LNCaP clone FGC (cell line): ENCODE measurements at places on chromosomes 4 and X.

DNA sequence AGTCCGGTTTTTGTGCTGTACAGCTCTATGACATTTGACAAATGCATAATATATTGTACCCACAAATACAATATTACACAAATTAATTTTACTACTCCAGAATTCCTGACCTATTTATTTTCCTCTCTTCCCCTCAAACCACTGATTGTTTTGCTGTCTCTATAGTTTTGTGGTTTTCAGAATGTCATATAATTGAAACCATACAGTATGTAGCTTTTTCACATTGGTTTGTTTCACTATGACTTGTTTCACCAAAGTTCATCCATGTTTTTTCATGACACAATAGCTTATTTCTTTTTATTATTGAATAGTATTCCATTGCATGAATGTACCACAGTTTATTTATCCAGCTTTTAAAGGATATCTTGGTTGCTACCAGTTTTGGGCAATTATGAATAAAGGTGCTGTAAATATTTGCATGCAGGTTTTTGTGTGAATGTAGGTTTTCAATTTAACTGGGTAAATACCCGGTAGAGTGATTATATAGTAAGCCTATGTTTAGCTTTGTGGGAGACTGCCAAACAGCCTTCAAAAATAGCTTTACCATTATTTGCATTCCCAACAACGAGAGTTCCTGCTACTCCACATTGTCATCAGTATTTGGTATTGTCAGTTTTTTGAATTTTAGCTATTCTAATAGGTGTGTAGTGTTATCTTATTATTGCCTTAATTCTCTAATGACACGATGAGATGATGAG lies 25.9 kb downstream of the RNF175 start:
- DNase-seq, result peak; percentile 37

DNA sequence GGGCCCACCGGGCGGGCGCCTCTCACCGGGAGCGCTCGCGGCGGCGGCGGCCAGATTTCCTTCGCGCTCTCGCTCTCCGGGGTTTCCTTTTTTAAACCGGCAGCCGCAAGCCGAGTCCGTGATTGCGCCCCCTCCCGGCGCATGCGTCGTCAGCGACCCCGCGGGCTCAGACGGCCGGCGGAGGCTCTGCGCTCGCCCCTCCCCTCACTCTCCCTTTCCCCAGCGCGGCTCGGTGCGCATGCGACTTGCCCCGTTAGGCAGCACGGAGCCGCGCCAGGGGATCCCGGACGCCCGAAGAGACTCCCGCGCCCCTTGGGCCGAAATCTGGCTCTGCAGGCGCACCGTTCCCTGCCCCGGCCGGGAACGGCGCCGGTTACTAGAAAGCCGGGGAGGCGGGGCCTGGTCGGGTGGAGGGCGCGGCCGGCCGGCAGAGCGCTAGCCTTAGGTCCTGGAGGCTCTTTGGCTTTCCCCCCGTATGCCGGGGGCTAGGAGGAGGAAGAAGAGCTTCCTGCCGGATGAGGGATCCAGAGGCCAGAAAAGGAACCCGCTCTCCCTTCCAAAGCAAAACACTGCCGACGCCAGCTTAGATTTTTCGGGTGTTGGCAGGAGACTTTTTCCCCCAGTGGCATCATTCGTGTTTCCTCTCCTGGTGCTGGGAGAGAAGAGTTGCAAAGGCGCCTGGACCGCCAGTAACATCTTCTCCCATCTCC lies at the start of gene CLOCK:
CLOCK (minus strand) TSS at position 154 of the 710 bp plus-strand sequence. CDS start 64,124 bp downstream, outside the sequence.
- DNase-seq, result no peak

DNA sequence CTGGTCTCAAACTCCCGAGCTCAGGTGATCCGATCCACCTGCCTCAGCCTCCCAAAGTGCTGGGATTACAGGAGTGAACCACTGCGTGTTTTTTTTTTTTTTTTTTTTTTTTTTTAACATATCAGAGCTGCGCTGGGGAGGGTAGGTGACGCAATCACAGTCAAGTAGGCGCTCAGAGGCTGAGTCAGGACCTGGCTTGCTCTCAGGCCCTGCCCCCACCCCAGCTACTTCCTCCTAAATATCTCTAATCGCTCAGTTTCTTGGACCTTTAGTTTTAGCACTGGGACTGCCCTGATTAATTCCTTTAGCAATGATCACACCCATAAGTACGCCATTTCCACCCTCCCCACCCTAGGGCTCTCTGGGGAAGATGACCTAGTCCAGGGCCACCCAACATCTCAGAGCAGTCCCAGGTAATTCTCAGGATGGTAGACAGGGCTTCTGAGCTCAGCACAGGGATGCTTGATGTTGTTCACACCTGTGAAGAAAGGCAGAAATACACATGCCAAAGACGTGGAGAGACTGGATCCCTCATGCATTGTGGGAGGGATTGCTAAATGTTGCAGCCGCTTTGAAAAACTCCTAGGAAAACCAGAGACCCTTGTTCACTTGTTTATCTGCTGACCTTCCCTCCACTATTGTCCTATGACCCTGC lies 50.2 kb downstream of the DDX3X start:
- no peak for DNase-seq

GRCh38 chr4:173531086-173531965 lies 1.3 kb upstream of the HAND2 start:
- no peak for DNase-seq

DNA sequence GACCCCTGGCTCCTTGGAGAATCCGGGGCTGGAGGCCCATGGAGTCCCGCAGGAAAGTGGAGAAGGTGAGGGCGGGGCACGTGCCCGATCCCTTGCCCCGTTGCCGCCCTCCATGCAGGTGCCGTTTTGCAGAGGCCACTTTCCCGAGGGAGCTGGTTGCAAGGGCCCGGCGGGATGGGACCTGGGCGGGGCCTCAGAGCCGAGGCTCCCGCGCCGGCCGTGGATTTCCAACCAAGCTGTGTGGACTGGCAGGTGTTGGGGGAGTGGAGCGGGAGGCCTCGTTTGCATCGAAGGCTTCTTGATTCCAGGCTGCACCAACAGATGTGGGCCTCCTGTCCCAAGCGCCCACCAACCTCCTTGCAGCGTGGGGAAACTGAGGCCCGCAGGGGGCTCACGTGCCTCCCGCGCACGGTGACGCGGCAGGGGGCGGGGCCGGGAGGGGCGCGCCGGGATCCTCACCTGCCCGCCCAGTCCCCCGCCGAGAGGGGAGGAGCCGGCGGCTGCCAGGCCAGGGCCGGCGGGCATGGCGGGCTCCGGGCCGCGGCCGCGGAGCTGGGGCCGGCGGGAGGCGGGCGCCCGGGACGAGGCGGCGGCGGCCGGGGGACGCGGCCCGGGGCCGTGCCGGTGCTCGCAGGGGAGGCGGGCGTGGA lies 24.9 kb downstream of the SH3BP2 start:
- no peak for DNase-seq

- DNase-seq, result no peak
Observed at GRCh38 chr4:33649015-33649414, 2595.3 kb downstream of the ARAP2 start.

GRCh38 chr4:147866532-147867271 lies 134.8 kb downstream of the ARHGAP10 start:
- DNase-seq, result peak; percentile 77
